Kasumi-1 (cell line): ENCODE measurements at places on chromosomes 2 and 18.

- DNase-seq, result no peak
These were observed 96.9 kb downstream of the OSBPL1A start for GRCh38 chr18:24300703-24301102.

DNA sequence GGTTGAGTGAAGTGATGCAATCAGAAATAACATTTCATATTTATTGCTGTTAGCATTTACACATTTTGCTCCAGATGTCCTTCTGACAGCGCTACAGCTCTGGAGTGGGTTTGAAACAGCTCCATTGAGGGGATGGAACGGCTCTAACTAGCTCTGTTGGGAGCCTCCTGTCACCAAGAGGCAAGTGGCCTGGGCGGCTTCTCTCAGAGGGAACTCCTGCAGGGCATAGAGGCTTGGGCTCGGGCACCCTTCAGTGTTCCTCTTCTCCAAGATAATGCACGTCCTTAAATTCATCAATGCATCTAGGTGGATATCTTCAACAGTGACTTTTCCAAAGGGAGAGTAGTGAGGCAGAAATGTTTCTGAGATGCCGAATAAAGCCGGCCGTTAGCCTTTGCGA lies 122.5 kb downstream of the CNTNAP5 start:
- no peak for DNase-seq

GRCh38 chr18:62672600-62672999 lies 42.7 kb upstream of the PHLPP1 start:
- DNase-seq, result no peak

GRCh38 chr2:16128746-16129610 lies 188.6 kb downstream of the MYCN start:
- DNase-seq, result no peak

GRCh38 chr18:45163871-45164270 lies 451.4 kb upstream of the SLC14A2 start:
- DNase-seq, result no peak
